Gastrocnemius medialis (tissue), 4 donors: ENCODE measurements at places on chromosomes 13 and 19. TPM values are rescaled to one million over a fixed set of nuclear protein-coding genes. Genes with fewer than 3 reads are reported as not detected.
A peak's percentile ranks its signal among the peaks of the same experiment; 100 is the strongest.

- no peak for DNase-seq
- peak overlapping the region; percentile 13 for H3K4me3 ChIP-seq
- H3K4me1 ChIP-seq = no peaks in the 10 kb centered on the region
- no peaks in the 10 kb centered on the region for H3K27me3 ChIP-seq
- no peaks in the 10 kb centered on the region for H3K36me3 ChIP-seq
Measured at GRCh38 chr13:113472355-113473025, 18.0 kb downstream of the DCUN1D2 start.

Gene DACH1
- 1.6 TPM for total RNA-seq

Gene FLT3LG
- 1.0 TPM for total RNA-seq

- no peak for DNase-seq
- no peaks in the 10 kb centered on the region for H3K4me1 ChIP-seq
- H3K27me3 ChIP-seq = no peaks in the 10 kb centered on the region
- H3K4me3 ChIP-seq = no peak overlapping the region
- H3K36me3 ChIP-seq = peaks cover 5% of the 10 kb centered on the region
Measured at GRCh38 chr19:21519488-21519887, 14.1 kb downstream of the ZNF429 start.

Gene FXYD3
- not detected for total RNA-seq

DNA sequence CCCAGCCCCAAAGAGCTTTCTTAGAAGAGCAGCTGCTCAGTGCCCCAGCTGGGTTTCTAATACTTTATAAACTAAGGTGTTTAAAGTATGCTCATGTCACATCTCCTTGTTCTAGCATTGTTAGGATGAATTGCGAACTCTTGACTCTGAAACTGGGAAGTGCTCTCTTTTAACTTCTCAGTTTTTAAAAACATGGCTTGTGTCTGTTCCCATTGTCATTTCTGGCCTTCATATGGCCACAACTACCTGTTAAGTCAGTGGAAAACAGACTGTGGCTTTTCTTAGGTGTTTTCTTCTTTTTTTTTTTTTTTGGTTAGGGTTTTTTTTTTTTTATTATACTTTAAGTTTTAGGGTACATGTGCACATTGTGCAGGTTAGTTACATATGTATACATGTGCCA is 164.7 kb downstream of the KCNRG start:
- H3K27me3 ChIP-seq = no peaks in the 10 kb centered on the region
- no peak overlapping the region for H3K27ac ChIP-seq
- H3K4me1 ChIP-seq = no peaks in the 10 kb centered on the region
- DNase-seq = no peak
- H3K4me3 ChIP-seq = no peak overlapping the region

Gene CYP4F3
- 0.93 TPM for total RNA-seq

- DNase-seq = no peak
- H3K27me3 ChIP-seq = peaks cover 47% of the 10 kb centered on the region
- H3K4me3 ChIP-seq = no peak overlapping the region
- H3K4me1 ChIP-seq = no peaks in the 10 kb centered on the region
- no peak overlapping the region for H3K27ac ChIP-seq
Measured at GRCh38 chr19:5827342-5827890, 12.1 kb downstream of the FUT6 start.

- H3K27ac ChIP-seq = no peak overlapping the region
- no peak for DNase-seq
- no peak overlapping the region for H3K4me3 ChIP-seq
- H3K4me1 ChIP-seq = peaks cover 3% of the 10 kb centered on the region
Measured at GRCh38 chr19:44776402-44777096, 1.1 kb upstream of the CBLC start.

- H3K4me1 ChIP-seq = peaks cover 10% of the 10 kb centered on the region
- no peaks in the 10 kb centered on the region for H3K36me3 ChIP-seq
- no peaks in the 10 kb centered on the region for H3K27me3 ChIP-seq
- H3K4me3 ChIP-seq = peak overlapping the region; percentile 75
- H3K27ac ChIP-seq = peak overlapping the region; percentile 91
Measured at GRCh38 chr19:19820774-19821320, 703 bp downstream of the ZNF506 start.

DNA sequence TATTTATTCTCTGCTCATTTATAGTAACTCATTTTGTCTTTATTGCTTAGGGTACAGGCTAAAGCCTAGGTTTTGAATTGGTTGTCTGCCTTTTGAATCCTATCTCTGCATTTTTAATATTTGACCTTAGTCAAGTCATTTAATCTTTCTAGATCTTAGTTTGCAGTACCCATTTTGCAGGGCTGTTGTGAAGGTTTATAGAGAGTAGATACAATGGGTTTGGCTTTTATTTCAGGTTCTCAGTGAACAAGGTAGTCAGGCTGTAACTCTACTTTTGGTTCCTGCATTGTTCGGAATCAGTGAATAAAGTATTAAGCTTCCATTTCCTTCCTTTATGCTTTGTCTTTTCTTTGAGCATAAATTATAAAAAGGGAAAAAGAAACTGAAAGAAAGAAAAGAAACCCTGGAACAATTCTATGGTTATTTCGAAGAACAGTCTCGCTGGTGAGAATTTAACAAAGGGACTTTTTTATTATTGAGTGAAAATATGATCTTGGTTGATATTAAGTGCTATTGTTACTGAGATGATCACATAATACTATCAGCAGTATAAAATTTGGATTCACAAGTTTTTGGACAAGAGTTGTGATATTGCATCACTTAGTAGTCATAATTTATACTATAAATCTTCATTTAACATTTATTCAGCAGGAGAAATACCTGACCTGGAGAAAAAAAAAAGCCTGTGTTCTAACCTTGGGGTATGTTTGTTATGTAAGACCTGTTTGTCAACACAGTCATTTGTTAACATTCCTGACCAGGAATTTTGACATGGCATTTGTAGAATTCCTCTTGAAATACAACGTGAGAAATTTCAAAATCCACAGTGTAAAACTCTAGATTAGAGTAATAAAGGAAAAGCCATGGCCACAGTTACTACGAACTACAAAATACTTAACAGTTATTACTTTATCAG is 91.3 kb downstream of the ZMYM2 start:
- no peaks in the 10 kb centered on the region for H3K27me3 ChIP-seq
- no peak for DNase-seq
- H3K27ac ChIP-seq = no peak overlapping the region
- H3K36me3 ChIP-seq = no peaks in the 10 kb centered on the region
- H3K4me1 ChIP-seq = peaks cover 5% of the 10 kb centered on the region

DNA sequence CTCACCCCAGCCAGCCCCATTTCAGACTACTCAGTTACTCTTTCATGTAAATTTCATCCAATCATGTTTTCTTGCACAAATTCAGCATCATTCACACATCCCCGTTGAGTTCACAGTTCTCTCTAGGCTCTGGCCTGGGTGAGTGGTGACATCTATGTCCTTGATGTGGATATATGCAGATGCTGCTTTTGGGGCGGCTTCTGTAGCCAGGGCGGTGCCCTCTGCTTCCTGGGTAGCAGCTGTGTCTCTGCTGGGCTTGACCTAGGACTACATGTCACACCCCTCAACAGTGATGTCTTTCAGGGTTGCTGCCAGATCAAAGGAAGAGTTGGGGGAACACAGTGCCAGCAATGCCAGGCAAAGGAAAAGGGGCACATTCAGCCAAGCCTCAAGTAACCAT is 68.5 kb upstream of the KCTD15 start:
- H3K4me3 ChIP-seq = no peak overlapping the region
- H3K4me1 ChIP-seq = no peaks in the 10 kb centered on the region
- H3K27ac ChIP-seq = no peak overlapping the region
- peaks cover 7% of the 10 kb centered on the region for H3K27me3 ChIP-seq
- DNase-seq = no peak

Gene OR7C1
- total RNA-seq = 0.02 TPM

DNA sequence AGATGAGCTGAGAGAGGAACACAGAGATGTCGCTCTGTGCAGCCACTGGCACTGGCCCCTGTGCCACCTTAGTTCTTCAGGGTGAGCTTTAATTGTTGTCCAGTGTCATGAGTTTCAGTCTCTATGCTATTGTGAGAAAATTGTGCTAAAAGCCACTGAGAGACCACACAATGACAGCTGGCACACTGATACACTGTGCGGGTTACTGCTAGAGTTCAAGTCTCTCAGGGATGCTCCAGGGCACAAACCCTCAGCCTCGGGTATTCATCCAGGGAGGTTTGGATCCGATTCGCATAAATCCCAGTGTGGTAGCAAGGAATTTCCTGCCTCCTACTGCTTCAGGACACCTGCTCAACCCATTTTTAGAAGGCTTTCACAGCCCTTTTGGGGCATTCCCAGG is 68.1 kb upstream of the EDNRB start:
- H3K27me3 ChIP-seq = no peaks in the 10 kb centered on the region
- peak overlapping the region; percentile 34 for H3K27ac ChIP-seq
- no peak for DNase-seq

Gene KLK3
- total RNA-seq = not detected

GRCh38 chr19:33293255-33294057 is 8.9 kb downstream of the CEBPA start:
- no peaks in the 10 kb centered on the region for H3K36me3 ChIP-seq
- H3K27me3 ChIP-seq = no peaks in the 10 kb centered on the region
- DNase-seq = peak; percentile 29
- H3K4me1 ChIP-seq = peaks cover 20% of the 10 kb centered on the region
- peak overlapping the region; percentile 21 for H3K4me3 ChIP-seq

DNA sequence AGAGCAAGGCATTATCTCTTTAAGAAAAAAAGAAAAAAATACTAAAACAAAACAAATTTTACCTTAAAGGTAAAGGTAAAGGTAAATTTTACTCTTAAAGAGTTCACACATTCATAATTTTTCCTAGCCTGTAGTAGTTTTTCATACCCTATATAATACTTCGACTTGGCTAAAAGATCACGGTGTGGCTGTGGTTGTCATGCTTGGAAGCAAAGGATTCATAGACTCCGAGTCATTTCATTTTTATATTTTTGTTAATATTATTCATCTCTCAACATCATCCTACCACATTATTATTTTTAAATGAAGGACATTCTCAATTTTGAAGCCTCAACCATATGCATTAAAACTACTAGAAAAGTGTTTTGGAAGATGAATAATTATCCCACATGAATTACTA is 52.7 kb downstream of the PIBF1 start:
- peaks cover 14% of the 10 kb centered on the region for H3K36me3 ChIP-seq
- H3K4me3 ChIP-seq = no peak overlapping the region
- no peaks in the 10 kb centered on the region for H3K27me3 ChIP-seq
- no peaks in the 10 kb centered on the region for H3K4me1 ChIP-seq
- no peak for DNase-seq

- H3K4me1 ChIP-seq = no peaks in the 10 kb centered on the region
- H3K36me3 ChIP-seq = no peaks in the 10 kb centered on the region
- H3K27me3 ChIP-seq = no peaks in the 10 kb centered on the region
- no peak overlapping the region for H3K4me3 ChIP-seq
- DNase-seq = no peak
Measured at GRCh38 chr19:30023330-30023729, 81.3 kb downstream of the URI1 start.

DNA sequence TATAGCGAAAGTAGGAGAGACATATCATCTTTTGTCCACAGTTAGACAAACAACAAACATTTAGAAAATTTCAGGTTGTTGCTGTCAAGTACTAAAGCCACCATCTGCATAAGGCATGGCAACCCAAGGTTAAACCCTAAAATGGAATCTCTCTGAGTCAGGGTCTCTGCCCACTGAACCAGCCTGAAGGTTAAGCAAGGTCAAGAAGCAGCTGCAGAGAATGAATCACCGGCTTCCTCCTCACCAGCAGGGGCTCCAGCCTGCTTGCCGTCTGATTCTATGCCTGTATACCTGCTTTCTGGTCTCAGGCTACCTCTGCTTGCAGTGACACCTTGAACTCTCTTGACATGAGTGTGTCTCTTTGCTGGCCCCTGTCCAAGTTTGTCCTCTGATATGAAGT is 726.2 kb upstream of the SGCG start:
- no peaks in the 10 kb centered on the region for H3K27me3 ChIP-seq
- no peaks in the 10 kb centered on the region for H3K36me3 ChIP-seq

Gene OR7D2
- total RNA-seq = 0.13 TPM

DNA sequence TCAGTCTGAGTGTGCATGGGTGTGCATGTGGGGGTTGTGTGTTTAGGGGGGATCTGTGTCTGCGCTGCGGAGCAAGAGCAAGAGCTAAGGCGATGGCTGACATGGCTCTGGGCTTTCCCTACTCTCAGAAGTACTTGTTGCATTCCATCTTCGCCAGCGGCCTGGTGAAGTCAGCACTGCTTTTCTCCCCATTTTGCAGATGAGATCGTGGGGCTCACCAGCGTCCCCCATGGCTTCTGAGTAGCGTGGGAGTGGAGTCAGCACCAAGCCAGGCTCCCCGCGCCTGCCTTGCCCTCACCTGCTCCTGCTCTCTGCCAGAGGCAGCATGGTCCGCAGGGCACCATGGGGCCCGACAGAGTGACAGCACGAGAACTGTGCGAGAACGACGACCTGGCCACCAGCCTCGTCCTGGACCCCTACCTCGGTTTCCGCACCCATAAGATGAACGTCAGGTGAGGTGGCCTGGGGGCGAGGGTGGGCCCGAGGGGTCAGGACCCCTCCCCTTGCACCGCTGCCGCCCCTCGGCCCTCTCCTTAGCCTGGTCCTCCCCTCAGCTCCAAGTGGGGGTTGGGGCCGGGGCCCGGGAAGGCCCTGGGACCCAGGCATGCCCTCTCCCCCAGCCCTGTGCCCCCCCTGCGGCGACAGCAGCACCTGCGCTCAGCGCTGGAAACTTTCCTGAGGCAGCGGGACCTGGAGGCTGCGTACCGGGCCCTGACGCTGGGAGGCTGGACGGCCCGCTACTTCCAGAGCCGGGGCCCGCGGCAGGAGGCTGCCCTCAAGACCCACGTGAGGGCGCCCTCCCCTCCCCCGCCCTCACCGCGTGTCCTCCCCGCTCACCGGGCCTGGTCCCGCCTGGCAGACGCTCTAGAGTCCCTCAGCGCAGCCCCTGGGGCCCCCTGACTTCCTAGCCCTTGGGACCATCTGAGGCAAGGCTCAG is 2.2 kb downstream of the KMT5C start:
- peaks cover 12% of the 10 kb centered on the region for H3K4me1 ChIP-seq
- no peak for DNase-seq
- H3K27ac ChIP-seq = no peak overlapping the region
- no peak overlapping the region for H3K4me3 ChIP-seq

Gene ZNF44
- 3.8 TPM for total RNA-seq

- no peaks in the 10 kb centered on the region for H3K4me1 ChIP-seq
- no peaks in the 10 kb centered on the region for H3K36me3 ChIP-seq
- DNase-seq = no peak
- H3K27me3 ChIP-seq = no peaks in the 10 kb centered on the region
- no peak overlapping the region for H3K4me3 ChIP-seq
- H3K27ac ChIP-seq = no peak overlapping the region
Measured at GRCh38 chr19:35457173-35457572, 9.1 kb downstream of the FFAR2 start.

- no peaks in the 10 kb centered on the region for H3K36me3 ChIP-seq
- DNase-seq = no peak
- H3K27me3 ChIP-seq = no peaks in the 10 kb centered on the region
- no peak overlapping the region for H3K27ac ChIP-seq
- H3K4me1 ChIP-seq = no peaks in the 10 kb centered on the region
Measured at GRCh38 chr13:68851026-68851425, 1256.6 kb upstream of the ATXN8OS start.

- no peak overlapping the region for H3K4me3 ChIP-seq
- H3K27me3 ChIP-seq = no peaks in the 10 kb centered on the region
- H3K27ac ChIP-seq = no peak overlapping the region
- no peaks in the 10 kb centered on the region for H3K4me1 ChIP-seq
- no peaks in the 10 kb centered on the region for H3K36me3 ChIP-seq
- no peak for DNase-seq
Measured at GRCh38 chr13:88601949-88602348, 930.8 kb downstream of the SLITRK5 start.

Gene CBY2
- total RNA-seq = not detected
